ENCODE measurements at places on chromosomes 2 and 18. TPM values are rescaled to one million over a fixed set of nuclear protein-coding genes. Genes with fewer than 3 reads are reported as not detected.

NEU2 gene
- total RNA-seq: not detected

FBXO48 gene
- total RNA-seq: 0.65 TPM

IL1R2 gene
- total RNA-seq: 0.73 TPM

IL36RN gene
- 0.06 TPM for total RNA-seq

INHBB gene
- total RNA-seq: 13.4 TPM

ST6GAL2 gene
- total RNA-seq: 19.4 TPM

CDH20 gene
- total RNA-seq: not detected

FASTKD2 gene
- total RNA-seq: 33.4 TPM

NPAS2 gene
- 119 TPM for total RNA-seq

ACTG2 gene
- 0.16 TPM for total RNA-seq

CLIP4 gene
- 27.2 TPM for total RNA-seq

TCF7L1 gene
- total RNA-seq: 7.2 TPM

SETBP1 gene
- total RNA-seq: 0.58 TPM

SLC4A3 gene
- total RNA-seq: 2.4 TPM

GALNT5 gene
- total RNA-seq: 2.8 TPM

ALK gene
- total RNA-seq: not detected

GLI2 gene
- total RNA-seq: 18.5 TPM

RNF152 gene
- 0.02 TPM for total RNA-seq

SPP2 gene
- not detected for total RNA-seq

TMEM200C gene
- total RNA-seq: not detected

CYP26B1 gene
- total RNA-seq: 16.8 TPM

FSIP2 gene
- total RNA-seq: not detected

WNT10A gene
- not detected for total RNA-seq

SEPTIN2 gene
- 265 TPM for total RNA-seq

SNORC gene
- total RNA-seq: 9.3 TPM

NEU4 gene
- 0.33 TPM for total RNA-seq

TUBA4B gene
- 0.56 TPM for total RNA-seq

CCDC74B gene
- 7.4 TPM for total RNA-seq

DOK6 gene
- not detected for total RNA-seq

VPS54 gene
- total RNA-seq: 15.5 TPM

MYO3B gene
- not detected for total RNA-seq

C2orf68 gene
- total RNA-seq: 21.3 TPM

DPYSL5 gene
- total RNA-seq: 5.9 TPM

ZNF512 gene
- 16.8 TPM for total RNA-seq

MAPK4 gene
- total RNA-seq: 0.16 TPM

LIMS2 gene
- total RNA-seq: 5.2 TPM

IL37 gene
- not detected for total RNA-seq

NAB1 gene
- 33.5 TPM for total RNA-seq

SCN2A gene
- total RNA-seq: not detected

FTCDNL1 gene
- total RNA-seq: 2.3 TPM

ITPRIPL1 gene
- not detected for total RNA-seq

HADHA gene
- total RNA-seq: 128 TPM

LRATD1 gene
- total RNA-seq: 0.03 TPM

C1QL2 gene
- 0.18 TPM for total RNA-seq

CCDC102B gene
- 0.49 TPM for total RNA-seq

TMEM178A gene
- 0.14 TPM for total RNA-seq

Data from A549 treated with CpdA at 1 μM for 4 hours (cell line).